Activated T-helper 1 cell treated with Interleukin-2 at 50 U/mL for 16 hours (primary cell): ENCODE measurements at places on chromosomes 13 and 19.

GRCh38 chr13:64482373-64482772, 2747.8 kb downstream of the PCDH9 start:
- no peak for DNase-seq

GRCh38 chr19:35395382-35396199, 24.7 kb downstream of the GPR42 start:
- no peak for DNase-seq

DNA sequence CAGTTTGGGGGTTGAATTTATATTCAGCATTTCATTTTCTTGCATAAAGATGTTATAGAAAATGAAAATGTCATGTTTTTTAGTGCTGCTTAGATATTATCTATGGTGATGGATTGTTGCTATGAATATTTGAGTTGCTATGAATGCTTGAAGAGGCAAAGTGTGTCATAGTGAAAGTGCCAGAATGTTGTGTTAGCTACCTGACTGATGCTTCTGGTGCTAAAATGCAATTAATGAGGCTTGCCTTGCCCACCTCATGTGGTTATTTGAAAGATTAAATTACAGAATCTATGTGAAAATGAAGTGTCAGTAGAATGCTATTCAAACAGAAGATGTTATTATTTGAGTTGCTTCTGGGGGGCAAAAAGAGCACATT, 62.7 kb upstream of the MYCBP2 start:
- no peak for DNase-seq

DNA sequence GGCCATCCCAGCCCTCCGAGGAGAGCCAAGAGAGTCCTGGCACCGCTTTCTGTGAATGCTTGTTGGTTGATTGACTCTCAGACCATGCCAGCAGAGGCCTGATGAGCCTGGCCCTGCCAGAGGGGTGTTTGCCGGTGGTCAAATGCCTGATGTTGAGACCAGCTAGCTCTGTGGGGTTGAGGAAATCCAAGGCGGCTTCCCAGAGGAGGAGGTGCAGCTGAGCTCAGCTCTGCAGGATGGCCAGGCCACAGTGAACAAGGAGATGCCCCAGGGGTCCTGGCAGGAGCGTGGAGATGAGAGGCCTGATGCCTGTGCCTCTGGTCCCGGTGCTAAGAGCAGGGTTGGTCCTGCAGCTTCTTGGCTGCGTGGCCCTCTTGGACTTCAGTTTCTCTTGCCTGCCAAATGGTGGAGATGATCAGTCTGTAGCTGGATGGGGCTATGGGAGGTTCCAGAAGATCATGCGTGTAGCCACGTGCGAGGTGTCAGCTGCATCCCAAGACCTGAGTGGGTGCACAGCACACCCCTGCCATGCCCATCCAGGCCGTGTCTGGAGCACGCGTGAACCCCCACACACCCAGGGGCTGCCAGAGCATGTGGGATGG, 16.8 kb downstream of the NFIC start:
- DNase-seq: no peak

DNA sequence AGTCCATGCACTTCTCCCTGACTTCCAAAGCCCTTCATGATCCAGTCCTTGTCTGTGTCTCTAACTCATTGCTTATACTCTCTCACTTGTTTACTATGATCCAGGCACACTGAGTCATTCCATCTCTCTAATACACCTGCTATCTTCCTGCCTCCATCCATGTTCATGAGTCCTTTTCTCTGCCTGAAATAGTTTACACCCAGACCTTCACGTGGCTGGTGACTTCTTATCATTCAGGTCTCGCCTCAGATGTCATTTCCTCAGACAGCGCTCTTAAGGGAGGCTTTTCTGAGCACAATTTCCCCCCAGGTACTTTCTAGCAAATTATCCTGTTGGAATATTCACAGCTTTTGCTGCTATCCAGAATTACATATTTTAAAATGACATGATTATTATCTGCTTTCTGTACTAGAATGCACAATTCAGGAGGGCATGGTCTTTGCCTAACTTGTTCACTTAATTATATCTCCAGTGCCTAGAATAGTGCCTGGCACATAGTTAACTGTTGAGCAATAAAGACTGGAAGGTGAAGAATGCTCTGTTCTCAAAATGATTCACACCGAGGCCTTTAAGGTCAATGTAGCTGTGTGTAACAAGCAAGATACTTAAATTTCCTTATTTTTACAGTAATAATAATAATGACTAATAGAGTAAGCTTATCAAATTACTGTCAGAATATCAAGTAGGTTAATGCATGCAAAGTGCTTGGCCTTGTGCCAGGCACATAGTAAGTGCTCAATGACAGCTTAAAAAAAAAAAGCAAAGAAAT, 183.7 kb upstream of the SPRY2 start:
- DNase-seq: no peak

- peak; percentile 4 for DNase-seq
These were observed at the start of gene RHPN2 for GRCh38 chr19:33064792-33065550. Gene RHPN2 (minus strand): TSS chr19:33064888. CDS start chr19:33064852, 36 bp downstream.

GRCh38 chr13:110929104-110929777, 14.4 kb upstream of the ANKRD10 start:
- DNase-seq: no peak

- no peak for DNase-seq
These were observed 3.9 kb downstream of the OSCAR start for GRCh38 chr19:54096617-54097106.

- DNase-seq: no peak
These were observed 99.8 kb downstream of the CRYL1 start for GRCh38 chr13:20425819-20426219.

DNA sequence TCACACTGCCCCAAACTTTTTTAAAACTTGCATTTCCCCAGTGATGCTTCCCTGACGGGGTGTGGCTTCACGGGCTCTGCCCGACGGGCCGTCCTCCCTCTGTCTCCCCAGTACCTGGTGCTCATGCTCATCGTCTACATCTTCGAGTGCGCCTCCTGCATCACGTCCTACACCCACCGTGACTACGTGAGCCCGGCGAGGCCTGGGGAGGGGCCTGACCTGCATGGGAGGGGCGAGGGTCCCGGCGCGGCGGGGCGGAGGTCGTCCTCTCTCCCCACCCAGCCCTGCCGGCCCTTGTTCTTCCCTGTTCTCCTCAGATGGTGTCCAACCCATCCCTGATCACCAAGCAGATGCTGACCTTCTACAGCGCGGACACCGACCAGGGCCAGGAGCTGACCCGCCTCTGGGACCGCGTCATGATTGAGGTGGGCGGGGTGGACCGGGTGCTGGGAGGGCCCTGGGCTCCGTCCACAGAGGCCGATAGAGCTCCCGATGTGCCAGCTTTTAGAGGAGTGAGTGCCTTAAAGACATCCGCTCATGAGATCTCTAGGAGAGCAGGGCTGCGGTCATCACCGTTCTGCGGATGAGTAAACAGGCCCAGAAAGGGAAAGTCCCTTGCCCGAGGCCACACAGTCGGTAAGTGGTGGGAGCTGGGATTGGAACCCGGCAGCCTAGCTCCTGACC, 6.9 kb downstream of the UPK1A start:
- DNase-seq: peak; percentile 15

DNA sequence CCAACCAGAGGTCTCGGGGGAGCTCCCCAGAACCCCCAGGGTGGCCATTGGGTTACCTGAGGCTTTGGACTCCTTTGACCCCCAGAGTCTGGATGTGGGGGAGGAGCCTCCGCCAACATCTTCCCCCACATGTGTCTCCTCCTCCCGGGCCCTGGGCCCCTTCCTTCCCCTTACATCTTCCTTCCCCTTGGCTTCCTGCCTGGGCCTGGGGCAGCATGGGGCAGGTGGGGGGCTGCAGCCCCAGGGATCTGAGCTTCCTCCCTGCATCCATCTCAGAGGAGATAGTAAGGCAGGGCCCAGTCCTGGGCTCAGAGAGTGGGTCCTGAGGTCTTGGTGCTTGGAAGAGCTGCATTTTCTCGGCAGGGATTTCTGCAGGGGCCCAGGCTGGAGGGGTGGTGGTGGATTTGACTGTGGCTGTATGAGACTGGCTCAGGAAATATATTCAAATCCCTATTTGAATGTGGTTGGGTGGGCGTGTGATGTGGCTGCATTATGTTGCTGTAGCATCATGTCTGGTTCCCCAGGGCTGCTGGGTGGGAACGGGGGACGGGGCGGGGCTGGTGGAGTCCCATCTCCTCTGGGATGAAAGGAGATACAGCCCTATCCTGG, 919 bp downstream of the VAV1 start:
- peak; percentile 13 for DNase-seq

- DNase-seq: no peak
These were observed 10.5 kb downstream of the PEAK3 start for GRCh38 chr19:2271234-2272103.

DNA sequence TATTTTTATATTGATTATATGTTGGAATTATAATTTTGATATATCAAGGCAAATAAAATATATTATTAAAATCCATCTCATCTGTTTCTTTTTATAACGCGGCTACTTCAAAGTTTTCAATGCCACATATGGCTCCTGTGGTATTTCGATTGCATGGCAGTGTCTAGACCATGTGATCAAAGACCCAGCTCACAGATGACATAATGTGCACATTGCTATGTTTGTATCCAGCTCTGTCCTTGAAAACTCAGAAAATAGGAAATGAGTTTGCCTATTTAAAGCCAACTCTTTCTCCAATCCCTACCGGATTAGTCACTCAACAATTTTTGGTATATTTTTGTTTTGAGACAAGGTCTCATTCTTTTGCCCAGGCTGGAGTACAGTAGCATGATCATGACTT, 26.2 kb downstream of the TMTC4 start:
- DNase-seq: no peak

- DNase-seq: no peak
These were observed 502.9 kb upstream of the ATXN8OS start for GRCh38 chr13:69604698-69605097.

DNA sequence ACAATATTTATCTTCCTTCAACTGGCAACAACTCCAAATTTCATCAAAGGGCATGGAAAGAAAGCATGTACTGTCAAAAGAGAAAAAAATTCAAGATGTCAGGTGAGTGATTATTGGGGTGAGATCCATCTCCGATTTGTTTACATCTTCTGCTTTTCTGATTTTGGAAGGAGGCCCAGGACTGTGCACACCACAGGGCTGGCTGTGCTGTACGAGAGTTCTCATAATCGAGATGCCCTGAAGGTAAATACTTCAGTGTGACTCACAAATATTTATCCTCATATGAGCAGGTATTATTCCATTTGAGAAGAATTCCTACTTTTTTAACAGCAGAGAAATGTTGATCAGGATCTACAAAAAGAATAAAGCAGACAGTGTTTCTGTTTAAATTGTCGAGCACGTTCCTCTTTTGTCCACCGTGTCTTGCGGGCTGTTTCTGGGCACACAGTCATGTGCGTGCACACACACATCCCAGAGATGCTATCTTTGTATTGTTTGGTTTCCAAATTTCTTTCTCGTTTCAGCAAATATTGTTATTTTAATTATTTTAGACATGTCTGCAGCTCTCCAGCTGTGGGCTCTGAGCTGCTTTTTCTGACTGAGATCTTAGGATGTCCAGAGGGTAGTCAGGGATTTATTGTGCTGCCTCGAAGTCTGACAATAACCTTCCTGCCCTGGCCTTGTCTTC, 103.8 kb downstream of the KL start:
- DNase-seq: no peak

GRCh38 chr19:33701565-33701964, 79.8 kb downstream of the CHST8 start:
- no peak for DNase-seq

DNA sequence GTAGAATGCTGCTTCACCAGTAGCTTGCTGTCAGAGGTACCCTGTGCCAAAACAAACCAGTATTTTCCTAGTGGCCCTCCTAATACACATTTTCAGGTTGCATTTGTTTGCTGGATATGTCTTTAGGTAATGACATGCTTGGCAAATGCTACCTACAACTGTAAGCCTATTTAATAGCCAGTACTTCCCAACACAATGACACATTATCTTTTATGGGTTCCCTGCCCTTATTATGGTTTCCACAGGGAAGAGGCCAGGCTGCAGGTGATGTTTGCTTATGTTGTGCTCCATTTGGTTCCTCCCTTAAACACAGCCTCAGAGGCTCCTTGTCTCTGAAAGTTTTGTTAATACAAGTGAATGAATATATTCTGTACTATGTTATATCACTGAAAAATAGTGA, 24.7 kb downstream of the FRY start:
- no peak for DNase-seq

GRCh38 chr19:1141944-1142343, 32.1 kb downstream of the SBNO2 start:
- no peak for DNase-seq

DNA sequence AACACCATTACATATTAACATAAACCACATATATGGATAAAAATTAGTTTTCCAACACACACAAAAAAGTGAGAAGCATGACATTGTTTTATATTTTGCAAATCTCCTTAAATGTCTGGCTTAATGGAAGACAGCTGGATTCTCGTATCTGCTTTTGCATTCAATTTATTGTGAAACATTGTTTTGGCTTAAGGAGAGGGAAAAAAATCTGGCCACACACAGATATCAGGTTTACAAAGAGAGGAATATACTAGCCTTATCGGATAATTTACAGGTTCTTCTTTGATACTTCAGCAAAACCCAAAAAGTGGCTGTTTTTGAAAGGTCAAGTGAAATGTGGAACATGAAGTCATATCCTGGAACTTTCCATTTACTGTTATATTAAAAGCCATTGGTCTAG, 523.5 kb upstream of the ARGLU1 start:
- no peak for DNase-seq

- no peak for DNase-seq
These were observed 5.3 kb upstream of the ZNF506 start for GRCh38 chr19:19826875-19827274.

DNA sequence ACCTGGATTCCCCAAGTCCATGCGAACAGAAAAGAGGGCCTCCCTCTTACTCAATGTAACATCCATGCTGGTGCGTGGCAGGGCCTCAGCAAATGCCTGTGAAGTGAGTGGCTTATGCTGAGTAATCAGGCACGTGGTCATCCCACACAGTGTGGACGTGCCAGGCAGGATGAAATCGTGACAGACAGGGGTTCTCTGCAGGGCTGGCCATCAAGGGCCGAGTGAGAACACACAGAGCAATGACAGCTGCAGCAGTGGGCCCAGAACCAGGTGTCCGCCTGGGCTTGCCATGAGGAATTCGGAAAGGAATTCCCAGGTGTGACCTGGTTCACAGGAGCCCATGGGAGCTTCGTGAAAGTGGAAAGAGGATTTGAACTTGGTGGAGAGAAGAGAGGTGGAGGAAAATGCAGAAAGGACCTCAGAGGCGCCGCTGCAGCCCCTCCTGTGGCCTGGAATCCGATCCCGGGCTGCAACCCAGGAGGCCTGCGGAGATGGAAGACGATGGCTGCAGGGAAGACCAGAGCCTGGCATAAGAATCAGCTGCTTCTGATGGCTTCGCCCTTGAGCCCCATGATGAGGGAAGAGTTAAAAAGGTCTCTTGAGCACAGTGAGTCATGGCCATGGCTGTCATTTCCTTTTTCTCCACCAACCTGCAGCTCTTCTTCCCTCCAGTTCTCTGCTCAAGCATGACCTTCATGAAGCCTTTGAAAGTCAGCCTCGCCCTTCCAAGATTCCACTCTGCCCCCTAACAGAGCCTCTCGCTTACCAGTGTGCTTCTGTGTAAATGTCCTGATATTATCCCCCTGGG, 34.6 kb upstream of the SOX1 start:
- no peak for DNase-seq

- DNase-seq: no peak
These were observed 95.4 kb downstream of the PCDH17 start for GRCh38 chr13:57726981-57727380.

- DNase-seq: no peak
These were observed 23.9 kb upstream of the KCTD15 start for GRCh38 chr19:33772858-33773180.

GRCh38 chr19:18756896-18757295, 34.2 kb downstream of the COMP start:
- no peak for DNase-seq

- no peak for DNase-seq
These were observed 348.9 kb downstream of the NDFIP2 start for GRCh38 chr13:79829880-79830279.
